Thoracic aorta (tissue), 2 donors: ENCODE measurements at places on chromosomes 5 and 9.

GRCh38 chr5:73230264-73231245 lies 57.6 kb downstream of the TMEM174 start:
- DNase-seq = no peak

GRCh38 chr9:98897745-98898144 lies 46.0 kb upstream of the COL15A1 start:
- no peak for DNase-seq

- no peak for DNase-seq
Measured at GRCh38 chr5:56816546-56817081, 1.3 kb downstream of the MAP3K1 start.

DNA sequence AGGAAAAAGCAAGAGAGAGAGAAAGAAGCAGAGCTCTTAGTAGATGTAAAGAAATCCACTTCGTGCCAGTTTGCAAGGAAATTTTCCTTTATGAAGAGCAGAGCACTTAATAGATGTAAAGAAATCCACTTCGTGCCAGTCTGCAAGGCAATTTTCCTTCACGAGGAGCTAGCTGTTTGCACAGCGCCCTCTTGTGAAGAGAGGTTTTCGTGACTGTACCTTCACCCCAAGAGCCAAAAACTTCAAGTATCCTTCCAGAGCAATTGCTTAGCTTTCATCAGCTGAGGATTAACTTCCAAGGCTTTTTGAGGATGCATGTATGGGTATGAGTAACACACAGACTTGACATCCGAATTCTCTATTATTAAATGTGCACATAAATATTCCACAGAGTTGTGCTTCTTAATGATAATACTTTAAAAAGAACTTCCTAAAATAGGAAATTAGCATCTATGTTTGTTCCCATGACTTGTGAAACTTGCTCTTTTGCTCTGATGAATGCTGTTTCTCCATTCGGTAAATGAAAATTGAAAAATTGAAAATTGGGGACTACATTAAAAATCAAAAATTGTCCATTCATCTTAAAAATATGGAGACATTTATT lies 525.6 kb downstream of the PDE4D start:
- DNase-seq = no peak

DNA sequence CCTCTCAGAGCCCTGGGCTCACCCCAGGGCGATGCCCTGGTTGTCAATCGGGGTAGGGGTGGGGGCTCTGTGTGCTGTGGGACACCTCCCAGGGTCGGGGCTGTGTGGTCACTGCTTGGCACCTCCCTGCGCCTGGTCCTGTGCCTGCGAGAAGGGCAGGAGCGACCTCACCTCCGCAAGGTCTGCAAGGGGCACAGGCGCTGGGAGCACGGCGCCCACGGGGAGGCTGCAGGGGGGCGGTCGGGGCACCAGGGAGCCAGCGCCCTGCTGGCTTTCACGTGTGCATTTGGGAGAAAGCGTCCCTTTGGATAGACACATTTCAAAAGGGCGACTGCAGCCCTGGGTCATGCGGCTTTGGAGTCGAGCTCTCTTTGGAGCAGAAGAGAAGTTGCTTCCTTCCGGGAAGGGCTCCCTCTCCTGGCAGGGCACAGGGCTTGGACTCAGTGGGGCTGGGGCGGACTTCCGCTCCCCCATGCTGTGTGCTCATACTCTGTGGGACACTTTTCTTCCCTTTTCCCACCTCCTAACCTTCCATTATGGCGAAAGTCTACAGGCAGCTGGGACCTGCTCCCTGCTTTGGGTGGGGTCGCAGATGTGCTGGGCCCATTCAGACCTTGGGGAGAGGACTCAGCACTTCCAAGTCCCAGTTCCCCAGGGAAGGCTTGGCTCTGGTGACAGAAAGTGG lies 52.9 kb upstream of the SLC28A3 start:
- no peak for DNase-seq

- no peak for DNase-seq
Measured at GRCh38 chr9:1276474-1276873, 226.3 kb downstream of the DMRT2 start.

- no peak for DNase-seq
Measured at GRCh38 chr5:112965733-112966306, 10.8 kb upstream of the DCP2 start.

DNA sequence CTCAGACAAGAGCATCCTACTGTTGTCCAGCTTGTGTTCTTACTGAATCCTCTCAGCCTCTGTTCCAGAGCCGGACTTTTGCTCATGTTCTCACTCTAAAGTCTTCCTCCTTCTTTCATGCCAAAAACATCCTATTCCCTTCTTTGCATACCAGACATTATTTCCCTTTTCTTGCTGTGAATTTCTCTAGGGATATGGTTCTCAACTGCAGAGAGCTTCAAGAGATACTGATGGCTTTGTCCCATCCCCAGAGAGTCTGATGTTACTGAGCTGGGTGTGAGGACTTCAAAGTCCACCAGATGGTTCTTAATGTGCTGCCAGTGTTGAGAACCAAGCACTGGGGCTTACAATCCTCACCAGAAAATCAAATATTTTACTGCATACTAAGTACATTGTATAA lies 98.6 kb upstream of the FER start:
- no peak for DNase-seq

GRCh38 chr5:172683645-172684471 lies 42.8 kb downstream of the NEURL1B start:
- DNase-seq = no peak

DNA sequence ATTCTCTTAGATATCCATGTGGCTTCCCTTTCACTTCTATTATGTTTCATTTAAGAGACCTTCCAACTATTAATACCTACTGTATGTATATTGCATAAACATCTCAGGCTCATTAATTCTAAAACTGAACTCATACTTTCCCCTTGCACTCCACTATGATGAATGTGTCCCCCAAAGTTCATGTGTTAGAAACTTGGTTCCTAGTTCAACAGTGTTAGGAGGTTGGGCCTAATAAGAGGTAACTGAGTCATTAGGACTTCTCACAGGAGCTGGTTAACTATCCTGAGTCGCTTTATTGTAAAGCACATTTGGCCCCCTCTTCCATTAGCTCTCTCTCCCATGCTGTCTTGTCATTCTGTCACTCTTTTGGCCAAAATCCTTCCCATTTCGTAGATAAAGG lies 22.0 kb downstream of the ANKHD1 start:
- DNase-seq = no peak
